Stimulated activated CD4-positive, alpha-beta T cell treated with anti-CD3 and anti-CD28 coated beads, Interleukin-1b, Interleukin-23, amount 100 ng/mL, for 1 hour (primary cell): ENCODE measurements at places on chromosomes 16 and 17.

DNA sequence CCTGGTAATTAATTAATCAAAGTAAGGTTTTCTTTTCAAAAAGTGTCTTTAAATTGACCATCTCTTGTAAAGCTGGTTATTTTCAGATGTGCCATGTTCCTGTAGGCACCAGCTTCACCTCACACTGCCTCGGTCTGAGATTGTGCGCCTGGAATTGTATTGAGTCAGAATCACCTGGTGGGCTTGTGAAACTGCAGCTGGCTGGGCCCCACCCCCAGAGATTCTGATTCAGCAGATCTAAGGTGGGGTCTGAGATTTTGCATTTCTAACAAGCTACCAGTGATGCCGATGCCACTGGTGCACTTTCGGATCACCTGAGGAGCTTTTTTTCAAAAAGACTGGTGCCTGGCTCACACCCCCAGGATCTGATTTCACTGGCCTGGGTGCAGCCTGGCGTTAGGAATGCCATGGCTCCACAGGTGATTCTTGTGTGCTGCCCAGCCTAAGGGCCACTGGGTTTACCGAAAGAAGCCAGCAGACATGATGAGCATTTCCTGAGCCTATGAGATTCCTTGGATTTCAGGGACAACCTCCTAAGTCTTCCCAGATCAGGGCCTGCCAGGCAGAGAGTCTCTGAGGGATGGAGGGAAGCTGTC, 59.2 kb upstream of the TOB1 start:
- no peak for DNase-seq

DNA sequence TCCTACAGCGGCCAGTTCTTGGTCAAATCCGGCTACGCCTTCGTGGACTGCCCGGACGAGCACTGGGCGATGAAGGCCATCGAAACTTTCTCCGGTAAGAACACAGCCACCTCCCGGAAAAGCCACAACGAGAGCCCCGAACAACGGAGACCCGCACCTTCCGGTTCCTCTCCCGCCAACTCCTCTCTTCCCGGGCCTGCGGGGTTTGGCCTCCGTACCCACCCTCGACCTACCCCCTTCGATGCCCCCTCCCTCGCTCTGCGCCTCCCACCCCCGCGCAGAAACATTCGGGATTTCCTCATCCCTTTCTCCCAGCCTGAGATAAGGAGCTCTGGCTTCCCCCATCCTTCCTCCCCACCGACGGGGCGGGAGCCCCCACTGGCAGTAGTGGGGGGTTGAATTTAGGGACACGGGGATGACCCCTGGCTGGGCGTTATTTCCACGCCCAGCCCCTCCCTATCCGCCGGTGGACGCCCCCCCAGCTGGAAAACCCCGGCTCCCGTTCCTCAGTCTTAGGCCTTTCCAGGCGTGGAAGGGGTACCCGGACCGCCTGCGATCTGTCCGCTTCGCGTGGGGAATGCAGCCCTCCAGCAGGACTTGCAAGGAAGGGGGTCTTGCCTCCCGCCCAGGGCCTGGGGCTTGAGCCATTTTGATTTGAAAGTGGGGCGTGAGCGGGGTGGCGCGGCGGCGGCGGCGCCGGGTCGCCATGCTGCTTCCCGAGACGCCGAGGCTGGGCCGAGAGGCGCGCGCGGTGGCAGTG, 822 bp downstream of the IGF2BP1 start:
- DNase-seq: no peak

DNA sequence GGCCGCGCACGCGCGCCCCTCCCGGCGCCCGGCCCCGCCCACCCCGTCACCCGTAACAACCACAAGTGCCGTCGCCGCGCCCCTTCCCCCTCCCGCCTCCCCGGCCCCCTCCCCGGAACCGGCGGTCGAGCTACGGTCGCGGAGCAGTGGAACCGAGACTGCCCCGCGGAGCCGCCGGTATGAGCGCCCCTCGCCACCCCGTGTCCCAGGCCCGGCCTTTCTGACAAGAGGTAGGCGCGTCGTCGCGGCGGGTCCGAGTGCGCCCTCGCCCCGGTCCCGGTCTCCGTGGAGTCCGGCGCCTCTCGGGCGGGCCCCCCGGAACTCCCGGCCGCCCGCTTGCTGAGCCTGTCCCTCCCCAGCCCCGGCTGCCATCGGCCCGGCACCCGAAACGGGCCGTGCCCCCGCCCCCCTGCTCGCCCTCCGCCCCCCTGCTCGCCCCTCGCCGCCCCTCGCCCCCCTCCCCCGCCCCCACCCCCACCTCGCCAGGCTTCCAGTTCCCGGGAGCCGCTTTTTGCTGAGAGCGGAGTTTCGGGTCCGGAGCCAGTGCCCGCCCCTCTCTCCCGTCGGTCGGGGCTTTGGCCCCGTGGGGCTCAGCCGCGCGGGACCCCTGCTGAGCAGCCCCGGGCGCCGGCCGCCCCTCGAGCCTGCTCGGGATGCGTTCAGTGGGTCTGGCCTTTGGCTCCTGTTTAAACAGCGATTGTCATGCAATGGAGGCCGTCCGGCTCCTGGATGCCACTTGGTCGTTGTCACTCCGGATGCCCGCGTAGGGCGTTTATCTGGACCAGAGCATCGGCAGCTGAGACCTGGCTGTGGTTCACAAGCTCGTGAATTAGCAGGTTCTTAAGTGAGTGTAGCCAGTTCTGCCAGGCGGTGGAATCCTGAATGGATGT, at the start of gene SEC14L1:
Gene SEC14L1 (plus strand): TSS at position 92 of the 890 bp plus-strand sequence. CDS start 2,628 bp downstream, outside the sequence.
- DNase-seq: no peak

- no peak for DNase-seq
Measured at GRCh38 chr16:24178496-24178895, 77.6 kb upstream of the CACNG3 start.

GRCh38 chr16:63365649-63366304, 1329.5 kb upstream of the CDH8 start:
- no peak for DNase-seq

DNA sequence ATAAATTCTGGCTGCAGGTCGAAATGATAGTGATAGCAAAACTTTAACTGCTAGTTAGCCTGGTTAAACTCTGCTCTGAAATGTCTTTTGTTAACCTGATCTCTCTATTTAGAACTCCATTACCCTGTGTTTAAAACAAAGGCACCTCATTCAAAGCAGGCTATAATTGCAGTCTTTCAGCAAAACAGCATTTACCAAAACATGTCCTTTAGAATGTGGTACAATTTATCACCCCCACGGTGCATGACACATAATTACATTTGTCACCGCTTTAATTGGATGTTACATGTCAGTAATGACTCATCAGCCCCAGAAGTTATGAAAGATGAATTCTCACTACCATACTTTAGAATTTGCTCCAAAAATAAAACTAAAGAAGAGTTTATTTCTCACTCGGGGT, 295.4 kb downstream of the TOX3 start:
- DNase-seq: no peak

DNA sequence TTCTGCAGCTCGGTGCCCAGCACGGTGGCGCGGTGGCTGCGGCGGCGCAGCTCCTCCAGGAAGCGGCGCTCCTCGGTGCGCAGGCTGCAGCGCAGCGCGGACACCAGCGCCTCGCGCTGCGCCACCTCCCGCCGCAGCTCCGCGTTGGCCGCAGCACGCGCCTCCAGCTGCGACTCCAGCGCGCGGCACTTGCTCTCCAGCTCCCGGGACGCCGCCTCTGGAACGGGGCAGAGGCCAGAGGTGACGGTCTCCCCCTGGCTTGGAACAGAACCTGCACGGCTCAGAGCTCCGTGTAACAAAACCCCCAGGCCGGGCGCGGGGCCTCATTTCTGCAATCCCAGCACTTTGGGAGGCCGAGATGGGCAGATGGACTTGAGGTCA, 13.2 kb upstream of the CLUH start:
- DNase-seq: no peak

DNA sequence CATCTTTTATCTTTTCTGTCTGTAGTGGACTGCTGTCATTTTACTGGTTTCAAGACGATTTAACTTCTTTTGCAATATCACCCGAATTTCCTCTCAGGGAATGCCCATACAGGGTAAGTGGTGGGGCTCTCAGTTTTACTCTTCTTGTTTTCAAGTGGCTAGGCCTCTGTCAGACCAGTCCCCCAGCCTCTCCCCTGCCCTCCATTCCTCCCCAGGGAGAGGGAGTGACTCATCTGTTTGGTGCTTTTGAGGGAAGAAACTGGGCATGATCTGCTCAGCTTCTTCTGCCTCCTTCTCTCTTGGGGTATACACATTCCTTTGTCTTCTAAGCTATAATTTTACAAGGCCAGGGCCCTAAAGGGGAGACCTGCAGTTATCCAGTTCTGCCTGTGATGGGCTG, 332.0 kb downstream of the CBLN1 start:
- DNase-seq: no peak

GRCh38 chr17:50130559-50131305, 772 bp upstream of the SAMD14 start:
- DNase-seq: no peak

GRCh38 chr16:1066584-1067172, 5.9 kb upstream of the SSTR5 start:
- DNase-seq: no peak

- no peak for DNase-seq
Measured at GRCh38 chr16:57704011-57704904, 9.7 kb downstream of the DRC7 start.

- DNase-seq: no peak
Measured at GRCh38 chr17:61338874-61339478, 60.7 kb upstream of the TBX2 start.

DNA sequence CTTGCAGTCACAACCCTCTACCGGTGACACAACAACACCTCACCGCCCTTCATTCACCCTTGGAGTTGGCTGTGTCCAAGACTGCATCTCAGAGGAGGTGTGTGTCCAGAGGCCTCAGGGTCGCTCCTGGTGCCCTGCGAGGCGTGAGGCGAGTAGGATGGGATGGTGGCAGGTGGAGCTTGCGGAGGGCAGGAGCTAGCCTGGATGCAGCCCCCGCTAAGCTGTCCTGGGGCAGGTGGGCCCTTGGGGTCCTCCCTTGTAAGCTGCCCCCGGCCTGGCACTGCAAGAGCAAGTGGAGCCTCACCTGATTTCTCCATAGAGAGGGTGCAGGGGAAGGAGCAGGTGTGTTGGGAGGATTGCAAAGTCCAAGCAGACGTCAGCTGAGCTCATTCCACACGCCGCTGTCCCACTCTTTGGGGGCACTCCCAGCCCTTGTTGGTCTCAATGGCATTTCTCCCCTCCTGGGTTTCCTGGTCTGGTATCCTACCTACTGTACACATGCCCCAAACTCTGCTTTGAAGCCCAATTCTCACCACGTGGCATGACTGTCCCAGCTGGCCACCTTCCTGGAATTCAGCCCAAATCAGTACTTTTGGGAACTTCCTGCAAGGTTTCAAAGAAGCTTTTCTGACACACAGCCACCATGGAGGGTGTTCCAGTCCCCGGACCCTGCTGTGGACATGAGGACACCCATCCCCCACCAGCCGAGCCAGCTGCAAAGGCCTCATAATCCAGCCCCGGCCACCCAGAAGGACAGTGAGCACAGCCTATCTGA, 18.1 kb upstream of the ICAM2 start:
- DNase-seq: no peak

DNA sequence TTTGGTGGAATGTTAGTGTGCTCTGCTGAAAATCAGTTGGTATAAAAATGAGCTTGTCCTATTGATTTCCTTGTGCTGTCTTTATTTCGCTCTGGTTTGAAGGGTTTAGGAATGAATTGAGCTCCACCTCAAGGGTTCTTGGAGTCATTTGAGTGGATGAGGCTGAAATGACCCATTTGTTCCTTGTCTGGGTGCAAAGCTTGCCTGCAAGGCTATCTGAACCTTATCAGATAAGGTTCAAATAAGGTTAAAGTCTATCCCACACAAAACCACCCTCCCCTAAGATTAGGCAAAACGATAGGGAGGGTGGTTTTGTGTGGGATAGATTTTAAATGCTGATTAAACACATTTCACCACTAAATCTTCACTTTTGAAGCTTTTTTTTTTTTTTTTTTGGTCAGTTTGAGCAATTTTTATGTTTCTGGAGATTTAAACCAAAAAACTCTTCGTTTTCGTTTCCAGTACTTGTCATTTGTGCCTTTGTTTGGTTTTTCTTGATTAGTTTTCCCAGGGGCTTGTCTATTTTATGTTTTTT, 62.7 kb downstream of the ARHGAP44 start:
- DNase-seq: no peak

- peak; percentile 59 for DNase-seq
Measured at GRCh38 chr16:11251525-11252481, 4.2 kb downstream of the SOCS1 start.

- DNase-seq: no peak
Measured at GRCh38 chr17:20123209-20123608, 114.0 kb downstream of the SPECC1 start.

- DNase-seq: no peak
Measured at GRCh38 chr17:82229698-82230608, 1.1 kb downstream of the SLC16A3 start.

GRCh38 chr16:2835638-2836493, 5.8 kb downstream of the ZG16B start:
- DNase-seq: no peak

DNA sequence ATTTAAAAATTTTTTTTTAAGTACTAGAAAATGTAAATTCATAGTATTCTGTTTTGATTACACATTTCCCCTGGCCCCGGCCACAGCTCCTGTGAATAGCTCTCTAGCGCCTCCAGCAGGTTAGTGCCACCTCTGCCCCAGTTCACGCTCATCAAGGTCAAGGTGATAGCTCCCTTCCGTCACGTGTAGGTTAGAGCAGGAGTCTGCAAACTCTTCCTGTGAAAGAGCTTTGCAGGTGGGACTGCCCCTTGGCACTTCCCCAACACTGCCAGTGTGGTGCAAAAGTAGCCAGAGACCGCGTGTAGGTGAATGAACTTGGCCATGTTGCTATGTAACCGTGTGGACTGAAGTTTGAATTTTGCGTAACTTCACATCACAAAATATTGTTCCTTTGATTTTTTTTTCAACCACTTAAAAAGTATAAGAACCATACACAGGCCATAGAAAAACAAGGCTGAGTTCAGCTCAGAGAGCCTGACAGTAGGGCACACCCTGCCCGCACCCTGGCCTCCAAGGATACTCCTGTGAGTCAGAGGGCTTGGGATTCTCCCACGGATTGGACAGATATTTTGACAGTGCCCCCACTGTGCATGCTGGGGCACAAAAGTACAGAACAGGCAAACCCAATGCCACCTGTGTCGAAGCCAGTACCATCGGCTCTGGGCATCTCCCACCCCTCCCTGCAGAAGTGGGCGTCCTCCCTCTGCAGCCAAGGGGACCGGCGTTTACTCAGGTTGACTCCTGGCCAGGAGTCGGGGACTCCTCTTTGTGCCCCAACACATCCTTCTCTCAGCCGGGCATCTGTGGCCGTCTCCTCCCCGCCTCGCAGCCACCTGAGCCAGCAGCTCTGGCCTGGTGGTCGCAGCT, 92.0 kb upstream of the CHMP6 start:
- DNase-seq: peak; percentile 63

DNA sequence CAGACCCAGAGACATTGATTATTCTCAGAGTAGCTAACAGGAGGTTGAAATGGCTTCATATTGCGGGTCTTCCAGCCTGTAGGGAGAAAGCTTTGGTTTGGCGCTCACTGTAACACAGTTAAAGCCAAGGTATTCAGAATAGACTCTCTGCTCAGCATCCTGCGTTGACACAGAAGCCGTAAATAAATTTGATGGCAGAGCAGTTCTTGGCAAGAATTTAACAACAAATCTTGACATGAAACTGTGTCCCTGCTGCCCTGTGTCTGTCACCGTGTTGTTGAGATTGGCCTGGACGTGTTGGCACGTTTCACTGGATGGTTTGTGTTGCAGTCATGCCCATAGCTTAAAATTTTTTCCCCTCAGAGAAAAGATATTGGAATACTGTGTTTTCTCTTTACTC, 359.6 kb downstream of the SNX29 start:
- no peak for DNase-seq

GRCh38 chr16:65959983-65960382, 406.5 kb upstream of the CDH5 start:
- no peak for DNase-seq
